NCI-H2171 (cell line): ENCODE measurements at places on chromosomes 2 and 18.

GRCh38 chr18:37210781-37211180 is 354.8 kb downstream of the CELF4 start:
- no peak for DNase-seq

- DNase-seq, result peak; percentile 67
Measured at GRCh38 chr2:159617646-159618045, 1.3 kb upstream of the BAZ2B start.

GRCh38 chr2:127305990-127306585 is 12.1 kb upstream of the ERCC3 start:
- DNase-seq, result no peak

DNA sequence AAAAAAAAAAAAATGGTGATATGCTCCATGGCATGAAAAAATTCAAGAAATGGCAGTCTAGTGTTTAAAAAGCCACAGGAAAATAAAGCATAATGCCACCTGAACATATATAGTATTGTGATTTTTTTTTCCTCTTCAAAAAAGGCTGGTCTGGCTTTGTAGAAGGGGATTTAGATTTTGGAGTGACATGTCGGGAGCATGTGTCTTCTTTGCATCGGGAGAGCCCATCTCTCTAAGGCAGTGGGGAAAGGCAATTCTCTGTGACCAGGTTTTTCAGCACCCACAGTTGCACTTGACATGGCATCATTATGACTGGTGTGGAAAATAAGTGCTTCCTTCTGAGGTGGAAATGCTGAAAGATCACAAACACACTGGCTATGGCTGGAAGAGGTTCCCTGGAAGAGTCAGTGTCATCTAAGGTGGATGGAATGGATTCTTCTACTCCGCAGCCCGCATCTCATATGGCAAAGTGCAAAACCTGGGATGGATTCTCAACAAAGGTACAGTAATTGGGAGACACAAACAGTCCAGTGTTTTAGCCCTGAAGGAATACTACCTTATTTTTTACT is 172.5 kb downstream of the AGAP1 start:
- DNase-seq, result peak; percentile 42

GRCh38 chr2:31354837-31355236 is 59.7 kb downstream of the XDH start:
- no peak for DNase-seq

GRCh38 chr2:215812966-215813365 is 200.4 kb downstream of the MREG start:
- DNase-seq, result no peak

GRCh38 chr18:2961821-2962220 is 51.1 kb downstream of the LPIN2 start:
- DNase-seq, result no peak

DNA sequence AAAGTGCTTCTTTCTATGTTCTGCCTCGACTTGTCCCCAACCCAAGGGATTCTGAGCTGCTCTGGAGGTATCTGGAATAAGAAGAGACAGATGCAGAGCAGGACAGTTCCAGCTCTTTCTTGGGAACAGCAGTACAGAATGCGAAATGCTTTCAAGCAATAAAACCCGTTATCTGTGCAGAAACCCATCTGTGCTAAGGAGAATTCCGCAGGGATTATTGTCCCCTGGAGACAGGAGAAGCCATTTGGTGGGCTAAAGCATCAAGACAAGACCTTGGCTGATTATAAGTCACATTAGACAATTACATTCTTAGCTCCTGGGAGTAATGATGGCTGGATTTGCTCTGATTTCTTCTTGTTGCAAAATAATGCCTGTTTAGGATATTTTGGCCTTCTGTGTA is 185.4 kb upstream of the GLI2 start:
- DNase-seq, result peak; percentile 43

DNA sequence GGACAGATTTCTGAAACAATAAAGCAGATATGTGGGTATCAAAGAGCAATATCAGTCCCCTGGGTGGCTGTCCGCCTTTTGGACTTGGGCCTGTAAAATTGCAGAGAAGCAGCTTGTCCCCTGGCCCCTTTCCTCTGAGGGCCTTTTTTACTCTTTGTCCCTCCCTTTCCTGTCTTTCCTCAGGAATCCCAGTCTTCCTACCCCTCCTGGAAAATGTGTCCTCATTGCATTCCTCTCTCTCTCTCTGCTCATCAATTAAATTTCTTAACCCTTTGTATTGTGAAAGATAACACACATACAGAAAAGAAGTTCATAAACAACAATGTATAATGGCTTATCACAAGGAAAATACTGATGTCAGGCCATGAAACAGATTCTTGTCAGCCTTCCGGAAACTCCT is 3.0 kb upstream of the GRB14 start:
- no peak for DNase-seq

DNA sequence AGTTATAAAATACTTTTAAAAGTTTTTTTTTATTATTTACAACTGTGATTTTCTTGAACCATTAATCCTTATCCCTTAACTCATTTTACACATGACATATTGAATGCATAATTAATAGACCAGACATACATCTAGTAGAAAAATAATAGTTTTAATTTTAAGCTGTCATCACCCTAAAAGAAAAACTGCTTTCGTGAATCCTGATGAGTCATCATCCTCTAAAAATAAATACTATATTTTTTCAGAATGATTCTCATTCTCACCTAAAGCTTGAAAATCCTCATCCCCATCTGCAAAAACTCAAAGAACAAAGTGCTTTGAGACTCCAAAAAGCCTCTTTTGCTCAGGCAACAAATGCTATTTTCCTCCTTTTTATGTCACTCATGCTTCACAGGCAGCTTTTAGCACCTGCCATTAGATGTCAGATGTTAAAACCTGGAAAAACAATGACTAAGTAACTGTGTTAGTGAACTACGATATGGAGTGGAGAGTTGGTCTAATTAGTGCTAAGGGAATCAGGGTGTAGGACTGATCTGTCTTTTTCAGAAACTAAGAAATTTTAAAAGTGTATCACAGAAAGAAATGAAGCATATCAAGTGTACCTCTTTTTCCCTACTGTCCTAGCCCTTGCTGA is 297.6 kb downstream of the TMX3 start:
- no peak for DNase-seq

GRCh38 chr2:241843321-241844065 is 15.2 kb downstream of the PDCD1 start:
- DNase-seq, result no peak

GRCh38 chr2:7020059-7020458 is 102.8 kb downstream of the RNF144A start:
- no peak for DNase-seq

DNA sequence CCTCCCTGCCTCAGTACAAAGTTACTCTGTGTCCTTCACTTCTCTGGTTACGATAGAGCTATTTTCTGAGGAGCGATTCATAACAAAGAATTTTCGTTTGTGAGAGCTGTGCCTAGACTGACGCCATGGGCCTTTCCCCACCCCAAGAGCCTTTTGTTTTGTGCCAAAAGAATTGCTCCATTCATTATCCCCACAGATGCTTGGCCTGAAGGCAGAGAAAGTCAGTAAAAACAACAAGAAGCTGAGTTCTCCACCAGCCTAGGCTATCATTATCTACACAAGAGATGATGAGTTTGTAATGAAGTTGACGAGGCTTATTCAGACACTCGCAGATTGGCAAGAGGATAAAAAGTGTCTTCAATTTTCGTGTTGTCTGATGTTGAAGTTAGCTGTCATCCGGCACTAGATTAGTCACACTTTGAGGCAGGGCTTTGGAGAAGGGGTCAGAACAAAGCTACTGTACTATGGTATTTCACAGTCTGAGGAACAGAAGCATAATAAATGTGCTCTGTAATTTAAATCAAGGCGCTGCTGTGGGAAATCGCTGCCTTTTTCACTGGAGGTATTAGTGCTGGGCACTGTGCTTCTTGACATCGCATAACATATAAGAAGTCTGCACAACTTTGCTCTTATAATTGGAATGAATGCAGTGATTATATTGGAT is 278.4 kb upstream of the FIGN start:
- DNase-seq, result no peak

DNA sequence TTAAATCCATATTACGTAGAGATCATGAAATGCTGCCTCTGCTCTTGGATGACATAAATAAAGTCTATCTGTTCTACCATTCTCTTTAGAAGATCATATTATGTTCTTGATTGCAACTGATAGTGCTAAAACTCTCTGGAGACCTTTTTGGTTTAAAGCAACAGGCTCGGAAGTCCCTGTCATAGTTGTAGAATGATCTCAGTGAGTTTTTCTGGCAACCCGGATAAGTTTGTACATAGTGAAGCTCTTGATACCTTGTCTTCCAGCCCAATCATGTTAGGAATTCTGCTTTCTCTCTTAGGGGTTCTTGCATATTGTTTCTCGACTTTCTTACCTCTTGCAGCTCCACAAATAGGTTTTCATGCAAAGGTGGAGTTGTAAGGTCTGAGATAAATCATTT is 156.1 kb downstream of the TTC27 start:
- DNase-seq, result no peak

DNA sequence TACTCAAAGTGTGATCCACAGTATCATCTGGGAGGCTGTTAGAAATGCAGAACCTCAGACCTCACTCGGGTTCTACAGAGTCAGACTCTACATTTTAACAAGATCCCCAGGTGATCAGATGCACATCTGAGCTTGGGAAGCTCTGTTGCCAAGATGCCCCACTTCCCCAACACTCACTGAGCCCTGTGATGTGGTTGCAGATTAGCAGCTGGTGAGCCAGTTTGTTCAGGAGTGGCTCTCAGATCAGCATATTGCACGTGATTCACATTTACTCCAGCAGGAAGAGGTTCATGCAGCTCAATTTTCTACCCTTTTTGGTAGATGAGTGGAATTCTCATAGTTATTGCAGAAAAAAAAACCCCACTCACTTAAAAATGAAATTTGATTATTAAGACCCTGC is 96.4 kb downstream of the VIT start:
- DNase-seq, result no peak

DNA sequence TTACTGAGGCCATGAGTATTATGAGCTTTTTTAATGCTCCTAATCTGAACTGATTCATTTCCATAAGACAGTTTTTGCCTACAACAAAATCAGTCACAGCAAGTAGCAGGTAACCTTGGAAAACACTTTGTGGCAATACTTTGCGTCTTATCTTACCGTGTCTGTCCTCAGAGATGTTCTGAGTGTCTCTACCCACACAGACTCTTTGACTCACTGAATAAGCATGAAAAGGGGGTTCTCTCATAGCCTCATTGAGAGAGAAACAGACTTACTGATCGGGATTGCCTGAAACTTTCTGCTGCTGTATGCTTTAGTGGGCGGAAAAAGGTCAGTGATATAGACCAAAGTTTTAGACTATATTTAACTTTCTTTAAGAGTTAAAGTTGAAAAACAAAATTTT is 92.6 kb downstream of the MYL12B start:
- DNase-seq, result no peak

- DNase-seq, result no peak
Measured at GRCh38 chr2:206160807-206161179, 1.1 kb downstream of the EEF1B2 start.

DNA sequence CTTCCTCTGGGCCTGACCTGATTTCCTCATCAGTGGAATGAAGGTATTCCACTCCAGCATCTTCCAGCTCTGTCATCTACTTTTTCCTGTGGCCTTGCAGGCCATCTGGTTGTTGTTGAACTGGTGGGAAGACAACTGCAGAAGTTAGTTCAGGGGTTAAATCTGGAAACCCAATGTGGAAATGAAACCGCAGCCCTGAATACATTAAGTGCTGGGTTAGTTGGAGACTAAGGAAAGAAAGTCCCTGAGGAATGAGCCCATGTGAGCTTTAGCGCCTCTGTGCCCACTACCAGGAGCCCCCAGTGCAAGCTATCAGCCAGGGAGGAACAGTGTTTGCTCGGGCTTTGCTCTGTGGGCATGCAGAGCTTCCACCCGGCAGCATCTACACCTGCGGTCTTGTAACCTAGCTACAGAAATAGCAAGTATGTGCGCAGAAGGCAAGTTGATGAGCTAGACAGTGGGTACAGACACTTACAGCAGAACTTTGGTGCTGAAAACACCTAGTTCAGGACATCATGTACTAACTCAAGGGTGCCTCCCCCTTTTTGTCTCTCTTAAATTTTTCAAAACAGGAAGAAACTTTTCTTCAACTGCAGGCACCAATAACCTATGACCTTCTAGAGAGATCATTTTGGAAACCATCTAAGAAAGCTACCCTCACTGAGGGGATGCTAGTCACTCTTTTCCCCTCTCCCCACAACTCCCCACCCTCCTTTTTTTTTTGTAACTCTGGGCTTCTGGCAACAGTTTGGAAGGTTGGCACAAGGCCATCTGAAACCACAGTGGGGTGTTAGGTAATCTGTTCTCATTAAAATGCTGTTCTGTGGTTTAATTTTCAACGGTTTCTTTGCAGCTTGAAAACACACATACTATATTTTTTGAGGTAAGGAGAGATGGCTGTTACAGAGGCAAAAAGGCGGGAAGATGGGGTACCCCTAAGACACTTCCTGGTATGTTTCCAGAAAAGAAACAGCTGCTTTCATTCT is 18.3 kb upstream of the CXCR4 start:
- peak; percentile 40 for DNase-seq

GRCh38 chr2:159790323-159790722 is 7.7 kb downstream of the CD302 start:
- no peak for DNase-seq

DNA sequence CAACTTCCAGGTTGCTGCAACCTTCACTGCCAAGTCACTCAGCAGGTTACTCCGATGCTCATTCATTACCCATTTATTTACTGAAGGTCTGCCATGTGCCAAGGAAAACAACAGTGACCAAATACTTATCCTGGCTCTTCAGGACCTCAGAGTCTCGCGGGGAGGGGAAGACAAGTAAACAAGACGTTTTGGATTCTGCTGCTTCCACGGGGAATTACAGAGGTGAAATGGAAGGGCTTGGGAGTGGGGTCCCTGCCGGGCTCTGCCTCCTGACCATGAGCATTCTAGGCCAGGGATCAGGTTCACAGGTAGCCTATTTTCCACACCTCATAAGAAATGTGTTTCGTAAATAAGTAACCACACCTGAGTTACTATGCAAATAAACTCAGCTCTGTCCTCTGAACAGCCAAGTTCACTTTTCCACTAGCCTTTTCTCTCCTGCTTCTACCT is 68.1 kb downstream of the CLHC1 start:
- no peak for DNase-seq

GRCh38 chr2:67895227-67895941 is 167.4 kb downstream of the C1D start:
- no peak for DNase-seq

- no peak for DNase-seq
Measured at GRCh38 chr2:200782251-200782650, 29.5 kb upstream of the BZW1 start.

GRCh38 chr2:17857021-17857420 is 21.4 kb upstream of the KCNS3 start:
- DNase-seq, result peak; percentile 56

- DNase-seq, result no peak
Measured at GRCh38 chr2:152573168-152573567, 144.1 kb downstream of the PRPF40A start.
